ENCODE measurements at places on chromosomes 16 and 17.

GRCh38 chr17:65698381-65699061 is 137.1 kb upstream of the AXIN2 start:
- H3K27me3 ChIP-seq = no peaks in the 10 kb centered on the region
- H3K27ac ChIP-seq = no peak overlapping the region
- H3K36me3 ChIP-seq = no peaks in the 10 kb centered on the region
- no peak for DNase-seq

DNA sequence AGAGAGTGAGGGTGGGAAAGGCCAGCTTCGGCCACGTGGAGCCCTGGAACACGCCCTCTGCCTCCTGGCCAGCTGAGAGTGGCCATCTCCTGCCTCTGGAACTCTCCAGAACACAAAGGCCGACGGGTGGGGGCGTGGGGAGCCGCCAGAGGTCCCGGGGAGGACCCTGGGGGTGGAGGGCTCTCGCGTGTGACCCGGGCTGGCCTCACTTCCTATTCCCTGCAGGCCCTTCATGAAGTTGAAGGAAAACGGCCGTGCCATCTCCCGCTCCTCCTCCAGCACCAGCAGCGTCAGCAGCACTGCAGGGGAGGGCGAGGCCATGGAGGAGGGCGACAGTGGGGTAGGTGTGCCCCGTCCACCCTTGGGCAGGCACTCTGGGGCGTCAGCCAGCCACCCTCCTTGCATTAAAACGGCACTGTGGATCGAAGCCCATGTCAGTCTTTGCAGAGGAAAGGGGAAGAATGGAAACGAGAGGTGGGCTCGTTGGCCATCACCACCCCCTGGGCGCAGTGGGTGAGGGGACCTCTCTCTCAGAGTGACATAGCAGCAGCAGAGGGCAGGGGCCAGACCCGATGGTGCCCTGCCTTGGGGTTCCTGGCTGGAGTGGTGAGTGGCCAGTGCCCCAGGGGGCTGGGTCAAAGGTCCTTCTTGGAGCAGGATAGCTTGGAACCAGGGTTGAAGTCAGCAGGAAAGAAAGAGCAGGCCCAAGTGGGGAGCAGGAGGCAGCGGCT is 37.1 kb downstream of the OR1D5 start:
- H3K4me3 ChIP-seq = no peak overlapping the region
- H3K36me3 ChIP-seq = no peaks in the 10 kb centered on the region
- no peaks in the 10 kb centered on the region for H3K4me1 ChIP-seq
- H3K27ac ChIP-seq = no peak overlapping the region
- DNase-seq = no peak

DNA sequence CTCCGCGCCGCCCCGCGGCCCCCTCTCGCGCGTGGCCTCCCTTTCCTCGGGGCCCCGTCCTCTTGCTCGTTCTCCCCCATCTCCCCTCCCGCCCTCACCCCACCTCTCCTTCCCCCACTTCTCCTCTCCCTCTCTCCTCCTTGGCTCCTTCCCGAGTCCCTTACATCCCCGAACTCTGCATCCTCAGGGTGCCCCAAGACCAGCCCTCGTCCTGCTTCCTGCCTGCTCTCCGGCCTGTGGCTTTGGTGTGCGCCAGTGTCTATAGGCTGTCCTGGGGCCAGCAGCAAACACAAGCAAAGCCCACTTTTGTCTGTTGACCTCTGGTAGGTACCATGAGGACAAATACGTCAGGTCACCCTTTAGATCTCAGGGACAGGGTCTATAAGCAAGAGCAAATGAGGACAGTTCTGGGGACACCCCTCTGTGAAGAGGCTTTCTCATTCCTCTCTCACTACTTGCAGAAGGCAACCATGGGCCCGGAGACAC is 284 bp upstream of the COPZ2 start:
- no peaks in the 10 kb centered on the region for H3K27me3 ChIP-seq
- H3K27ac ChIP-seq = peak overlapping the region; percentile 66
- H3K4me3 ChIP-seq = peak overlapping the region; percentile 67
- H3K36me3 ChIP-seq = no peaks in the 10 kb centered on the region

DNA sequence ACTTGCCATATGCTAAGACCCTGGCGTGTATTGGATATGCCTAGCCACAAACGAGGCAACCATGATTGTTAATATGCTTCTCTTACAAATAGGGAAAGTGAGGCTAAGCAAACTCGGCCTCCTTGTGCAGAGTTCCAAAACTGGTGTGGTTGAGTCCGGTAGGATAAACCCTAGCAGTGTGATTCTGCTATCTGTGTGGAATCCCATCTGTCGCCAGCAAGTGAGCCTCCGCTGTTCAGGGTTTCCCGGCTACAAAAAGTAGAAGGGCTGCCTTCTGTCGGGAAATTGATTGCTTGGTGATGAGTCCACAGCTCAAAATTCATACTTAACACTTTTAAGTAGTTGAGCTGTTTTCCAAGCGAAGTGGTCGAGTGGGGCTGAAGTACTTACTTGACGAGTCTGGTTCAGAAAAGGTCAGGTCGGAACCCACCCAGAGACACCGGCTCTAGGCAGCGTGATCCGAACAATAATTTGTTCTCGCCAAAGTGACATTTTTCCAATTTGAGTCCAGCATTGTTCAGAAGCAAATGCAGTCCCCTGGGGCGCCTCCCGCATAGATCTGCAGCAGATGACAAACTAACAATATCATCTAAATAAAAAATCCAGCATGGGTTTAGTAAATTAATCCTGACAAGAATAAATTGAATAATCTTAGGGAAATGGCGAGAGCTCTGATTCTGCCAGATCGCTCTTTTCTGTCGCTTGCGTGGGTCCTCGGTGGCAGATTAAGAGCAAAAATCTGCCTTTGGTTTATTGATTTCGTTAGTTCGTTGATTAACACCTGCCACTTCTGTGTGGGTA is 686.7 kb upstream of the RBFOX1 start:
- no peak overlapping the region for H3K4me3 ChIP-seq
- no peaks in the 10 kb centered on the region for H3K36me3 ChIP-seq
- no peak for DNase-seq

DNA sequence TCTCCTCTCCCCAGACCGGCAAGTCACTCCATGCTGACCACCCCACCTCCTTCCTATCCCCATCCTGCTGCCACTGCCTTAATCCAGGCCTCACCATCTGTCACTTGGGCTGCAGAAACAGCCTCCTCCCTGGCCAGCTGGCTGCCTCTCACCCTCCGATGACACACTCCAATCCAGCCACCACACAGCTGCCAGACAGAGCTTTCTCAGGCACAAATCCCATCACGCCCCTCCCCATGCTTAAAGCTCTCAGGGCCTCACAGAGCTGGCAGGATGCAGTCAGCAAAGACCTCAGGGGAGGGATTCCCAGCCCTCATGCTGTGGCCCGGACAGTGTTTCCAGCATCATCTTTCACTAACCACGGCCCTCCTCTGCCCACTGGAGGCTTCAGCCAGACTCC is 13.7 kb downstream of the CAMKK1 start:
- H3K4me1 ChIP-seq = no peaks in the 10 kb centered on the region
- H3K27ac ChIP-seq = no peak overlapping the region
- DNase-seq = no peak
- H3K4me3 ChIP-seq = no peak overlapping the region
- H3K36me3 ChIP-seq = peaks cover 6% of the 10 kb centered on the region

DNA sequence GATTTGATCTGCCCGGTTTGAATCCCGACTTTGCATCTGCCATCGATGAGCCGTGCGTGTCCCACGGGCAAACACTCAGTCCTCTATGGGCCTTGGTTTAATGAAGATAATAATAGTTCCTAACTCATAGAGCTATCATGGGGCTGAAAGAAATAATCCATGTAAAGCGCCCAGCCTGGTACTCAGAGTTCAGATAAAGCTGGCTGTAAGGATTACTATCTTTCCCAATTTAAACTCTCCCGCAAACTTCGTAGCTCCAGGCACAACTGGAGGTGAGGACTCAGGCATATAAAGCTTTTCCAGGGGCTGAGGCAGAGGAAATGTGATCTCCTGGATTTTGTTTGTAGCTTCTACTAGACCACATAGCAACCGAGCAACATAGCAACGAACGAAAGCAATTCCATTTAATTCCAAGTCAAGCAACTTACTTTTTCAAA is 16.3 kb downstream of the ALOX15 start:
- H3K36me3 ChIP-seq = no peaks in the 10 kb centered on the region
- no peaks in the 10 kb centered on the region for H3K27me3 ChIP-seq
- H3K4me1 ChIP-seq = no peaks in the 10 kb centered on the region
- no peak overlapping the region for H3K27ac ChIP-seq
- no peak overlapping the region for H3K4me3 ChIP-seq

- H3K27me3 ChIP-seq = no peaks in the 10 kb centered on the region
- no peaks in the 10 kb centered on the region for H3K4me1 ChIP-seq
- no peak for DNase-seq
- no peak overlapping the region for H3K27ac ChIP-seq
- no peak overlapping the region for H3K4me3 ChIP-seq
Measured at GRCh38 chr17:30316736-30317135, 17.1 kb downstream of the TMIGD1 start.

DNA sequence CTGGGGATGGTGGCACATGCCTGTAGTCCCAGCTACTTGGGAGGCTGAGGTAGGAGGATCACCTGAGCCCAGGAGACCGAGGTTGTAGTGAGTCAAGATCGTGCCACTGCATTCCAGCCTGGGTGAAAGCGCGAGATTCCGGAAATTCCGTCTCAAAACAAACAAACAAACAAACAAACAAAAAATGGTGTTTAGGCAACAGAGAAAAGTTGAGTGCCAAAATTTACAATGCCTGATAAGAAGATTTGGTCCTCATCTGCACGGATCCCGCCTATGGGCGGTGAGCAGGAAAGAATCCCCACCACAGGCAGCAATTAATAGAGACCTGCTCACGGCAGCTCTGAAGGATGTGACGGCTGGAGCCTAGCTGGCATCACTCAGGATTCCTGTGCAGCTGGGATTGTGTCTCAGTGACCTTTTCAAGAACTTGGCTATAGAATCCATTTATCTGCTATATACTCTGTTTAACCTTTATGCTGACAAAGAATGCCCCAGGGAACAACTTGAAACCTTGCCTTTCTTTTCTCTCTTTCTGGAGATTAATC is 14.0 kb upstream of the TEX2 start:
- no peaks in the 10 kb centered on the region for H3K27me3 ChIP-seq
- no peak overlapping the region for H3K27ac ChIP-seq
- no peaks in the 10 kb centered on the region for H3K4me1 ChIP-seq
- H3K4me3 ChIP-seq = no peak overlapping the region
- H3K36me3 ChIP-seq = no peaks in the 10 kb centered on the region

DNA sequence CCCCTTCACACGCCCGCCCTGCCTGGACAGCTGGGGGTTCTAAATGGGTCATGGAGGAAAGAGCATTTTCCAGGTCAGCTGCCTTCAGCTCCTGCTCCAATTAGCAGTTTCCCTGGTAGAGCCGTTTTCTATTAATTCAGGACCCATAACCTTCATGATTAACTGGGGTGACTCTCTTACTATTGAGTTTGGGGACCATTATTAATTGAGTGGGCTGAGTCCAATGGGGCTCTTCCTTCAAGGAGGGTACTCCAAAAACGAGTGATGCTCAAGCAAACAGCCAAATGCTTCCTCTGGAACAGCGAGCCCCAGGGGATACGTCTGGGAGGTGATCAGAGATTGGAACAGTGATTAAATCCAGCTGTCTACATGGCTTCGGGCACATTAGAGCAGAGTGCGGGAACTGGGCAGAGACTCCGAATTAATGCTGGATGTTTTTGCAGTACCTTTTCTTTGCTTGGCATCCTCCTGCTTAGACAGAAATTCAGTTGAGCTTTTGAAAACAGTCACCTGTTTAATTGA is 68.1 kb upstream of the CACNG3 start:
- no peak overlapping the region for H3K4me3 ChIP-seq
- H3K36me3 ChIP-seq = no peaks in the 10 kb centered on the region
- no peak for DNase-seq
- H3K4me1 ChIP-seq = no peaks in the 10 kb centered on the region

DNA sequence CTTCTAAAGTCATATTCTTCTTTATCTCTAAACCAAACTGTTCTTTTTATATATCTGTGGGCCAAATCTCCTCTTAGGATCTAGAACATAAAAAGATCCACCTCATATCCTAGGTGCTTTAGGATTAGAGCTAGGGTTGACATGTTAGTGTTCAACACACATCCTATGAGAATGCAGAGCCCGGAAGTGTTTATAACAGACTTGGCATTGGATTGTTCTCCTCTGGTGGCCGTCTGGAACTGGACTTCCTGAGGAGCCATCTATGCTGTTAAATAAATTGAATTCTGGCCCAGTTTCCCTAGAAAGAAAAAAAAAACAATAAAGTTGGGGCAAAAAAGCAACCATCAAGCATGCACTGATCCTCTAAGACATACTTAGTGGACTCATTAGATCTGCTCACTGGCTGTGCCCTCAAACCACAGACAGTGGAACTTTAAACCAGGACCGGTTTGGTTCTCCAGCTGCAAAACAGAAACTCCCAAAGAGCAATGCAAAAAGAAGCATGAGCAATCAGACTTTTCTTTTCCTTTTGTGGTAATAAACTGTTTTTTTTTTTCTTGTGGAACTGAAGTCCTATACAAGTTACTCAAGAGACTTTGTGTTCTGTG is 182.5 kb downstream of the ZNF18 start:
- no peak for DNase-seq
- H3K36me3 ChIP-seq = no peaks in the 10 kb centered on the region
- H3K27me3 ChIP-seq = no peaks in the 10 kb centered on the region
- H3K4me1 ChIP-seq = no peaks in the 10 kb centered on the region

- no peak overlapping the region for H3K4me3 ChIP-seq
- no peak overlapping the region for H3K27ac ChIP-seq
- peaks cover 8% of the 10 kb centered on the region for H3K36me3 ChIP-seq
- H3K4me1 ChIP-seq = no peaks in the 10 kb centered on the region
Measured at GRCh38 chr17:82170412-82170961, 42.2 kb downstream of the CCDC57 start.

DNA sequence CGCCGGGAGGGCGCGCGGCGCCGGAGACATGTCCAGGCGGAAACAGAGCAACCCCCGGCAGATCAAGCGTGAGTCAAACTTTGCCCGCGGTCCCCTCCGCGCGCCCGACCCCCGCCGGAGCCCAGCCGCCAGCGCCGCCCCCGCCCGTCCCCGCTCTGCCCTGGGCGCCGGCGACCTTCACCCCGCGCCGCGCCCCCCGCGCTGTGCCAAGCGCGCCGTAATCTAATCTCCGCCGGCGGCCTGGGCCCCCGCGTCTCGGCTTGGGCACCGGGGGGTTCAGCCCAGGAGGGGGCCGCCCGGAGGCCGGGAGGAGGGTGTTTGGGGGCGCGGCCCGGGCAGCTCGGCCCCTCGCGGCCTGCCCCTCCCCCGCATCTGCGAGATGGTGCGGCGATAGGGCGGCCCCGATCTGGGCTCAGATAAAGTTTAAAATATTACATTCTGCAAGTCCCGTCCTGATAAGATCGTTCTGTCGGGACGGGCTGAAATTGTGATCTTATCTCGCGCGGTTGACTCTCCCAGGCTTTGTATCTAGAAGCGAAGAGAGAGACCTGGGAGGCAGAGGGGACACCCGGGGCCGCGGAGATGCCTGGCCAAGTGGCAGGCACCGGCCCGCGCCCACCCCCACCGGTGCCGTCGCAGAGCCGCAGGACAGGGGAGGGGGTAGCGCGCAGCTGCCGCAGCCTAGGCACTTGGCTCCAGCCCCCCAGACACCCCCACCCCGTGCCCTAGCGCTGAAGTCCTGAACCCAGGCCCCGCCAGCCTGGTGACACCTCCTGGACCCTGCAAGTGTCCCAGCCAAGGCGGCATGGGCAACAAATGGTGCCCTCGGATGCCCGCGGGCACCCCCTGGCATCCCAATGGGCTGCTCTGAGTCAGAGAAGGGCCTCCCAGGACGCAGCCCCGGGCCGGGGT is 787 bp downstream of the ZFPM1 start:
- H3K27me3 ChIP-seq = no peaks in the 10 kb centered on the region
- peaks cover 7% of the 10 kb centered on the region for H3K4me1 ChIP-seq
- H3K4me3 ChIP-seq = peak overlapping the region; percentile 84

Data from ascending aorta (tissue), 2 donors.